IMR-90 (cell line): ENCODE measurements at places on chromosomes 5 and 9. TPM values are rescaled to one million over a fixed set of nuclear protein-coding genes. Genes with fewer than 3 reads are reported as not detected.
A peak's percentile ranks its signal among the peaks of the same experiment; 100 is the strongest.

- peaks cover 10% of the 10 kb centered on the region for H3K4me1 ChIP-seq
- no peak overlapping the region for H3K4me3 ChIP-seq
- H3K27me3 ChIP-seq, result no peaks in the 10 kb centered on the region
- no peak overlapping the region for H3K27ac ChIP-seq
- DNase-seq, result peak; percentile 26
Observed at GRCh38 chr5:65151614-65152013, 330.1 kb downstream of the ADAMTS6 start.

DNA sequence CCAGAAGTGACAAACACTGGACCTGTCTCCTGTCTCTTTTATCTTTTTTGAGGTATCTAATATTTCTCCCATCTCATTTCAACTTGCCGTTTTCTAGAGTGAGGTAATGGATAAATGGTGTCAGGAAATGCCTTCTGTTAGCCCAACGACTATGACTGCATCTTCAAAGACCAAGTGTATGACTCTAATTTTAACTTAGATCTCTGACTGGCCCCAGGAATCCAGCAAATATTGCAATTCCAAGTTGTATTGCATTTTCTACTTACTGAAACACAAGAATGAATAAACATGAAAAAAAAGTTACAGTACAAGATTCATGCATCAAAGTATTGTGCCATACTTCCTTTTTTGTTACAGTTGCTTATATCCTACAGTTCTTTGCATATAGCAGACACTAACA, 26.3 kb downstream of the SLC28A3 start:
- H3K27ac ChIP-seq, result no peak overlapping the region
- peak; percentile 51 for DNase-seq
- H3K4me3 ChIP-seq, result no peak overlapping the region
- H3K4me1 ChIP-seq, result peaks cover 3% of the 10 kb centered on the region; the same call in 1 of the 2 replicates
- H3K27me3 ChIP-seq, result no peaks in the 10 kb centered on the region

DNA sequence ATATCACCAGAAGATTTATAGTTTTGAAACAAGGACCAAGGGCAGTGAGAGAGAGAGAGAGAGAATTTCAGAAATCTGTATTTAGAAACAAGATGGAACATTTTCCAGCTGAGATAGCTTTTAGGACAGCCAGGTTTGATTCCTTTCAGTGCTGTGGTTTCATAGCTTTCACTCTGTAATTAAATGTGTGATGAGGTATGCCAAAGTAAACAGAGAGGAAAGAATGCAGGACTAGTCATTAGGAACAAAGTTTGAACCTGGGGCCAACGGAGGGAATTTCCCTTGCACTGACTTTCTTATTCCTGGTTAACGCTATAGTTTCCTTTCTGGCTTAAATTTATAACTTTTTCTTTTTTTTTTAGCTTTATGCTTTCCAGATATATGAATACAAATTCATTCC, 10.0 kb upstream of the CCL28 start:
- H3K27me3 ChIP-seq, result peaks cover 5% of the 10 kb centered on the region
- H3K4me3 ChIP-seq, result no peak overlapping the region
- H3K36me3 ChIP-seq, result no peaks in the 10 kb centered on the region
- H3K27ac ChIP-seq, result no peak overlapping the region
- DNase-seq, result peak; percentile 12

The PTGDS gene
- polyA plus RNA-seq, result 0.87 and 1.2 TPM in 2 replicates

DNA sequence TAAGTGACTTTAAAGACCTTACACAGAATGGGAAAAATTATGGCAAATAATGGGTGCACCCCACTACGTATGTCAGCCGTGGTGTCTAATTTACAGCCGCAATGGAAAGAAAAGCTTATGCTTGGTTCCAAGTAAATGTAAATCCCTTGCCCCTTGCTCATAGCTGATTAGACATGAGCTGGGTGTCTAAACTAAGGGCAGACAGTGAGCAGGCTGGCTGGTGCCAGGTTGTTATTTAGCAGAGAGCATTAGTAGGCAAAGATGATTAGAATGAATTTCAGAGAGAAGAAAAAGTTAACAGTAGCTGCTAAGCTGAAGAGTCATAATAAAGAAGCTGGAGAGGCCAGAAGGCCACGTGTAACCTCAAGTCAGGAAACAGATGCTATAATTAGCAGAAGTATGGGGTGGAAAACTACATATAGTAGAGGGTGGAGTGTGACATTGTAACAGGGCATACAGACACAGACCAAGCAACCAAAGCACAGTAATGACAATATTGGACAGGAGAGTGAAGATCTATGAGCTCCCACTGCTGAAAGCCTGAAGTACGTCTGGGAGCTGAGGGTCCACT, 257.7 kb downstream of the MCTP1 start:
- DNase-seq, result no peak
- no peaks in the 10 kb centered on the region for H3K36me3 ChIP-seq
- H3K27ac ChIP-seq, result no peak overlapping the region
- H3K4me3 ChIP-seq, result no peak overlapping the region

- no peaks in the 10 kb centered on the region for H3K4me1 ChIP-seq
- no peak overlapping the region for H3K4me3 ChIP-seq
- no peaks in the 10 kb centered on the region for H3K27me3 ChIP-seq
- no peaks in the 10 kb centered on the region for H3K36me3 ChIP-seq
- H3K27ac ChIP-seq, result no peak overlapping the region
Observed at GRCh38 chr9:23772385-23772783, 53.7 kb downstream of the ELAVL2 start.

The MACIR gene
- 10.4 and 11.1 TPM in 2 replicates for polyA plus RNA-seq

GRCh38 chr9:35797311-35798109, 6.1 kb downstream of the NPR2 start:
- no peak overlapping the region for H3K4me3 ChIP-seq
- H3K36me3 ChIP-seq, result peaks cover 21% of the 10 kb centered on the region
- H3K4me1 ChIP-seq, result peaks cover 15% of the 10 kb centered on the region
- peak; percentile 18 for DNase-seq

DNA sequence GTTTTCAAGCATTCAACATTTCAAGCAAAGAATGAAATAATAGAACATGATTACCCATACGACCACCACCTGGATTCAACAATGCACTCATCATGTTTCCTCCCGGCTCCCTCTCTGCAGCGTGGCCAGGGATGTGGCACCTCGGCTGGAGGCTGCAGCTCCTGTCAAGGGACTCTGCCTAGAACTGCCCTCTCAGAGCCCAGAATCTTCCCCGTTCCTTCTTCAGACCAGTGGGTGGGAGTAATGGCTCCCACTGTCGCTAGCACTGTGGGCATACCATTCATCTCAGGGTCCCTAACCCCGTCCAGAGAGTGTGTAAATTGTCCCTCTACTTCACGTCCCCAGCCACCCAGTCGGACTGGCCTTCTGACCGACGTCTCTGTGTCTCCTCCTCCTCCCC, 118.6 kb upstream of the COL5A1 start:
- no peak for DNase-seq
- H3K27me3 ChIP-seq, result peaks cover 8% of the 10 kb centered on the region; the same call in 1 of the 2 replicates
- H3K4me1 ChIP-seq, result no peaks in the 10 kb centered on the region
- no peak overlapping the region for H3K27ac ChIP-seq
- H3K4me3 ChIP-seq, result no peak overlapping the region

DNA sequence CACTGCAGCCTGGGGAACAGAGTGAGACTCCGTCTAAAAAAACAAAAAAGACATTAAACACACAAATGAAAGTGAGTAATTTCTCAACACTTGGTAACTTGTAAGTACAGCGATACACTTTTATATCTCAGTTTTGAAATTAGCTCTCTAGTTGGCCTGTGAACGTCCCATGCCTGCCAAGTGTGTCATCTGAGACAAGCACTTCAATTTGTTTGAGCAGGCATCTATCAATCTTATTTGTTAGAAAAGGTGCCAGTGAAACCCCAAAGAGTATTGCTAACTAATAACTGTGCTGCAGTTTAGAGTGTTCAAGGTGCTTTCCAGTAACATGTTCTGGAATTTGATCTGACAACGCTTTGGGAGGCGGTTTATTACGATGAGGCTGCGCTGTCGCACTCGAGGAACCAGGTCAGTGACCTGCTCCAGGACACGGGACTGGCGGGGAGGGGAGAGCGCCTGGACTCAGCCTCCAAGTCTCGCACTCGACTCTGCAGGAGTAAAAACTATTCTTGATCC, 1.1 kb upstream of the SPIN1 start:
- DNase-seq, result no peak
- peak overlapping the region; percentile 76; the same call in 1 of the 2 replicates for H3K27ac ChIP-seq
- H3K36me3 ChIP-seq, result no peaks in the 10 kb centered on the region
- H3K27me3 ChIP-seq, result no peaks in the 10 kb centered on the region
- peak overlapping the region; percentile 78 for H3K4me3 ChIP-seq
- peaks cover 6% of the 10 kb centered on the region; the same call in 1 of the 2 replicates for H3K4me1 ChIP-seq

The ANKRD55 gene
- polyA plus RNA-seq, result not detected in 2 replicates

GRCh38 chr9:135340143-135340655, 139.4 kb upstream of the PPP1R26 start:
- no peaks in the 10 kb centered on the region for H3K36me3 ChIP-seq
- H3K27ac ChIP-seq, result no peak overlapping the region
- H3K4me1 ChIP-seq, result no peaks in the 10 kb centered on the region
- H3K4me3 ChIP-seq, result no peak overlapping the region
- no peaks in the 10 kb centered on the region; the same call in 1 of the 2 replicates for H3K27me3 ChIP-seq

DNA sequence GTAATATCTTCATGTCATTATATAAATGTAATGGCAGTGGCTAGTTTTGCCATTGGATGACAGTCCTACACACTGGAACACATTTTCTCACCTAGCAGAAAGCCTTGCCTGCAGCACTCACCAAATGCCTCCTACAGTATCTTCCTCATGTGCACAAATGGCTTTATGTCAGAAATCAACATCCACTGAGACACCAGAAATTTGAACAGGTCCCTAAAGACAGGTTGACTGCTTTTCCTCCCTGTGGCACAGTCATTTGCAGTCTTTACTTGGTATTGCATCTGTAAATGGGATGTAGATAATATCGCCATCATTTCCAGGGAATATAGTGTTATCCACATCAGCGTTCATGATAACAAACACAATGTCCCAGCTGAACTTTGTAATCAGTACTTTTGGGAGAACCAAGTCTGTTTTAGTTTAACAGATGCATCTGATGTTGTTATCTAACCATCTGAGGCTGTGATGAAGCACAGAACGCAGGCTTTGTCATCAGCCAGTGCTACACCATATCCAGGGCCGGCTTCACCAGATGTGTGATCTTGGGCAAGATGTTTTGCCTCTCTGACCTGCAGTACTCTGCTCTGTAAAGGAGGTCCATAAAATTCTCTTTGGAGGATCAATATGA, 83.9 kb upstream of the TAS2R1 start:
- H3K4me1 ChIP-seq, result peaks cover 26% of the 10 kb centered on the region
- no peaks in the 10 kb centered on the region for H3K36me3 ChIP-seq
- H3K27me3 ChIP-seq, result no peaks in the 10 kb centered on the region
- DNase-seq, result peak; percentile 42

GRCh38 chr5:130111746-130112145, 207.5 kb downstream of the CHSY3 start:
- H3K36me3 ChIP-seq, result no peaks in the 10 kb centered on the region
- DNase-seq, result no peak
- no peaks in the 10 kb centered on the region for H3K27me3 ChIP-seq
- no peak overlapping the region for H3K4me3 ChIP-seq

The SH3GL2 gene
- 0.05 TPM in 1 of 2 replicates, not detected in the other for polyA plus RNA-seq

DNA sequence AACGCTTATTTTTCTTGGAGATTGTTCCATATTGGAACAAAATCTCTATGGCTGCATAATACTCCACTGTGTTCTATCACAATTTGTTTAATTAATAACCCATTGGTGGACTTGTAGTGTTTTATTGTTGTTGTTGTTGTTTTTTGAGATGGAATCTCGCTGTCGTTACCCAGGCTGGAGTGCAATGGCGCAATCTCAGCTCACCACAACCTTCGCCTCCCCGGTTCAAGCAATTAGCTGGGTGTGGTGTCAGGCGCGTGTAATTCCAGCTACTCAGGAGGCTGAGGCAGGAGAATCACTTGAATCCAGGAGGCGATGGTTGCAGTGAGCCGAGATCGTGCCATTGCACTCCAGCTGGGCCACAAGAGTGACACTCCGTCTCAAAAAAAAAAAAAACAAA, 38.7 kb downstream of the SPRY4 start:
- H3K4me1 ChIP-seq, result 0 out of 2 replicates have a peak, but pooled peaks cover 2% of the 10 kb centered on the region
- H3K36me3 ChIP-seq, result no peaks in the 10 kb centered on the region
- no peaks in the 10 kb centered on the region for H3K27me3 ChIP-seq
- H3K4me3 ChIP-seq, result no peak overlapping the region
- DNase-seq, result no peak
- no peak overlapping the region for H3K27ac ChIP-seq

DNA sequence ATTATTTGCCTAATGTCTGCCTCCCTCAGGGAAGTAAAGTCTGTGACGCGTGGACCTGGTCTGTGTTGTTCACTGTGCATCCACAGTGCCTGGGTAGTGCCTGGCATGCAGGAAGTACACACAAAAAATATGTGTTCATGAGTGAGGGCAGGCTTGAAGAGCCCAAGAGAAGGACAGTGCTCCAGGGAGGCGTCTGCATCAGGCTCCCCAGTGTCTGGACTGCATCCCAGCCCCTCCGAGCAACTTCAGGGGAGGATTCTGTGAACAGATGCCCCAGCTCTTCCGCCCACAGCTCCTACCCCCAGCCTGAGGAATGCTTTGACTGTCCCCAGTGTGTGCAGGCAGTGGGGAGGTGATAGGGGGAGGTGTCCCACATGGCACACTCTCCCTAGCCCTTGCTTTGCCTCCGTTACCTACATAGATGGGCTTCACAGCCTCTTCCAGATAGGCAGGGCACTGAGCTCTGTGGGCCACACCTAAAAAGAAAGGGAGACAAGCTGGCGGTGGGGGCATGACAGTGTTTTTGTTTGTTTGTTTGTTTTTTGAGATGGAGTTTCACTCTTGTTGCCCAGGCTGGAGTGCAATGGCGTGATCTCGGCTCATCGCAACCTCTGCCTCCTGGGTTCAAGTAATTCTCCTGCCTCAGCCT, 25.4 kb downstream of the IRF1 start:
- no peaks in the 10 kb centered on the region for H3K36me3 ChIP-seq
- DNase-seq, result no peak
- H3K4me1 ChIP-seq, result peaks cover 27% of the 10 kb centered on the region
- no peaks in the 10 kb centered on the region for H3K27me3 ChIP-seq

GRCh38 chr5:42321785-42322184, 101.5 kb upstream of the GHR start:
- no peak overlapping the region for H3K27ac ChIP-seq
- no peak overlapping the region for H3K4me3 ChIP-seq
- H3K4me1 ChIP-seq, result no peaks in the 10 kb centered on the region
- H3K27me3 ChIP-seq, result no peaks in the 10 kb centered on the region

The LCN15 gene
- not detected in 2 replicates for polyA plus RNA-seq

The TMEFF1 gene
- 0.62 and 0.89 TPM in 2 replicates for polyA plus RNA-seq

The SVEP1 gene
- polyA plus RNA-seq, result 3.8 and 4.8 TPM in 2 replicates
